ENCODE measurements at places on chromosomes 2 and 18. TPM values are rescaled to one million over a fixed set of nuclear protein-coding genes. Genes with fewer than 3 reads are reported as not detected.

MAL gene
- polyA plus RNA-seq: 158 TPM

SDC1 gene
- not detected for polyA plus RNA-seq

DNA sequence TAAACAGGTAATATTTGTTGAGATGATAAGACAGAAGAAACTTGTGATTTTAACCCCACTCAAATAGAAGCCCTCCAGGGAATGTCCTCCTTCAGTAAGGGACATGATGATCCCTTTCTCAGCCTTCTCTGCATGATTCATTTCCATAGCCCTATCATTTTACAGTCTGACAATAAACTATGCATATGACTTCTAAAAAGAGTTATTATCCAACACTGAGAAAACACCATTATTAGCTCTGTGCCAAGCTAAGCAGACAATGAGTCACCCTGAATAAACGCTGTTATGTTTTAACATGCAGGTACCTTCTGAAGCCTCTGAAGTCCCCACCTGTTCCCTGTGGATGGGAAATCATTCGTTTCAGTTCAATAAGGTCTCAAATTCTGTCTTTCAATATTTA, 54.7 kb downstream of the DTNB start:
- no peak for DNase-seq

DNA sequence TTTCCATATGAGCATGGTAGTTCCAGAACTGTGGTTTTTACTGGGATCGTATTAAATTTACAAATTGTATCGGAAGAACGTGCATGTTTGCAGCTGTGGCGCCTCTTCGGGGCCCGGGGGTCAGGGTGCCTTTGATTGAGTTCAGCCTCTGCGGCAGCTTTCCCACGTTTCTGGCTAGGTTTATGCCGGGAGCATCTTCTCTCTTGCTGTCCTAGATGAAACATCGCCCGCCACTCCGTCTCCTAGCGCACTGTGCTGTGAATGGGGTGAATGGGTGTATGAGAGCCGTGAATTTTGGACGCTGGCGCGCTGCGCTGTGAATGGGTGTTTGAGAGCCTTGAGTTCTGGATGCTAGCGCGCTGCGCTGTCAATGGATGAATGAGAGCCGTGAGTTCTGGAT, 12.3 kb downstream of the PDCD1 start:
- DNase-seq: no peak

- no peak for DNase-seq
Measured at GRCh38 chr18:54330768-54331548, 26.7 kb downstream of the STARD6 start.

- DNase-seq: no peak
Measured at GRCh38 chr2:174608866-174609214, 11.2 kb upstream of the WIPF1 start.

- DNase-seq: no peak
Measured at GRCh38 chr2:73935641-73936040, 9.0 kb downstream of the DGUOK start.

DNA sequence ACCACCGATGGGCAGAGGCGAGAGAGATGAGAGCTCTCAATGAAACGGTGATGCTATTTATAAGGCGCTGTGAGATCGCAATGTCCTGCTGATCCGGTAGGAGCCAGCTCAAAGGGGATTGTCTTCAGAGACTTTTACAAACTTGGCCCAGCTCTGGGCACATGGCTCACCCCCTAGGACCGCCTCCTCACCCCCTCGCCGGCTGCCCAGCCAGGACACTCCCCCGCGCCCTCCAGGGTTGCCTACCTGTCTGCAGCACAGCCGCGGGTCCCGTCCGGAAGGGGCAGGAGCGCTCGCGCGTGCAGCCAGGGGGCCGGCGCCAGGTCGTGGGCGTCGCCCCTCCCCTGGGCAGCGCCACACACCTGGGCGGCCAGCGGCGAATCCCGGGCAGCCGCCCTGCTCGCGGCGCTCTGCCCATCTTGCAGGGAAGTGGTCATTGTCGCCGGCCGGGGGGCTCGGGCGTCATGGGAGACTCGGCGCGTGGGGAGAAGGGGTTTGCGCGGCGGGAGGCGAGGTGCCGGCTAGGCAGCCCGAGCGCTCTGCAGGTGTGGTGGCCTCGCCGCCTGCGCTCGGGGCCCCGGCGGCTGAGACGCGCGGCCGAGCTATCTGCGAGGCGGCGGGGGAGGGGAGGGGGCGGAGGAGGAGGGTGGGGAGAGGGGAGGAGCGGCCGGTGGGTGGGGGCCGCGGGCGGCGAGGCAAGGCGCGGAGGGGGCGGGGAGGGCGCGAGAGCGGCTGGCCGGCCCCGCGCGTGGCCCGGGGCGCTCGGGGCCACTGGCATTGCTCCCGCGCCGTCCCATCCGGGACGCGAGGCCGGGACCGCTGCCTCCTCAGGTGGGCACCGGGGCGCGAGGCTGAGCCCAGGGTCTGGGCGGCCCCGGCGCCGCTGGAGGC, at the start of gene GRB14:
GRB14 (minus strand) TSS at position 610 of the 891 bp plus-strand sequence; CDS start at position 437, 173 bp downstream.
- no peak for DNase-seq

DNA sequence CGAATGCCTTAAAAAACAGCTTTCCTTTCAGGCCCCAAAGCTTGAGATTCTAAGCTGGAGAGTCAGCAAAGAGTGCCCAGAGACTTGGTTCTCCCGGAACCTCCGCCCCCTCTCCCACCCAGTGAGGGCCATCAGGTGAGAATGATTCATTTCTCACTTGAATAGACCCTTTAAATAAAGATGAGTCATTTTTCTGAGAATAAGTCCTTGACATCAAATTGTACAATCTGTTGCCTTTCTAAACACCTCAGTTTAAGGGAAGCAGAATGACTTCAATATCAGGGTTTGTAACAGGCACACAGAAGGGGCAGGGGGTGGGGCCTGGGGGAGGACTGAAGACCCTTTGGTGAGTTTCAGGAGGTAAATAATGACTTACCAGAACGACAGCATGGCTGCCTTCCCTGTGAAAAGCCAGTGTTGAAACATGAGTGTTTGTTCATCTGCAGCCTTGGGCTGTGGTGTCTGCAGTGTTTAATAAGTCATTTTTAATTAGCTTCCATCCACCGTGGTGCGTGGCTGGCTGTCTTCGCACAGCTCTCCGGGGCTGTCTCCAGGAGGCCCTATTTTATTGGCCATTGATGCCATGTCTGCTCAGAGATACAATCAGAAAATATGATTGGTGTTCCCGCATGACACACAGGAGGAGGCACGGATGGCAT, 134.9 kb upstream of the ZNF236 start:
- DNase-seq: no peak

GRCh38 chr18:79935098-79935480, 16.4 kb downstream of the SLC66A2 start:
- DNase-seq: no peak

DNA sequence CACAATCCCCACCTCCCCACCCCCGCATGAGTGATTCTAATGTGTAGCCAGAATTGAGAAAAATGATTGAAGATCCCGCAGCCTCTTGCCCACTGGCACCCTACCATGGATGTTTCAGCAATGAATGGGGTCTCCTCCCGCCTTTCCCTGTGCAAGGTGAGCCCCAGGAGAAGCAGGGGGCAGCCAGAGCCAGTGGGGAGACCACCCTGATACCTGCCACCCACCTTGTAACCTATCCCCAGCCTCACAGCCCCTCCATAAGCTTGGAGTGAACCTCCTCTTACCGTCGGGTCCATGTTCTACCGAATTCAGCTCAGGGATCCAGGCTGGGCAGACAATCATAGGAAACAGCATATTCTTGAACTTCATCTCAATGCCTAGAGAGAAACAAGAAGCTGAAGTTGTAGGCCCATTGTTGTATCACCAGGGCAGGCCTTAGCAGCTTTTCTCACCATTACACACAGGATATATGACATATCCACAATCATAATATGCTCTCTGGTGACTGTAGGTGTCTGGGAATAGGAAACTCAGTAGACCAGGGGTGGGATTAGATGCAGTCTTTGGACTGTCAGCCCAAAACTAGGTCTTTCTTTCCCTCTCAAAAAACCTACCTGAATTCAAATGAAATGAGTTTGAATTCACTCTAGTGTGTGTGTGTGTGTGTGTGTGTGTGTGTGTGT, 30.9 kb downstream of the XDH start:
- no peak for DNase-seq
